ENCODE measurements at places on chromosomes 11 and 22.

GRCh38 chr11:94790197-94790596, 22.0 kb downstream of the AMOTL1 start:
- no peak for DNase-seq

- no peak for DNase-seq
Measured at GRCh38 chr22:46443850-46444389, 93.5 kb downstream of the CELSR1 start.

- DNase-seq = no peak
Measured at GRCh38 chr11:67320691-67321090, 17.4 kb downstream of the SSH3 start.

- DNase-seq = no peak
Measured at GRCh38 chr11:78659326-78660270, 84.9 kb upstream of the NARS2 start.

DNA sequence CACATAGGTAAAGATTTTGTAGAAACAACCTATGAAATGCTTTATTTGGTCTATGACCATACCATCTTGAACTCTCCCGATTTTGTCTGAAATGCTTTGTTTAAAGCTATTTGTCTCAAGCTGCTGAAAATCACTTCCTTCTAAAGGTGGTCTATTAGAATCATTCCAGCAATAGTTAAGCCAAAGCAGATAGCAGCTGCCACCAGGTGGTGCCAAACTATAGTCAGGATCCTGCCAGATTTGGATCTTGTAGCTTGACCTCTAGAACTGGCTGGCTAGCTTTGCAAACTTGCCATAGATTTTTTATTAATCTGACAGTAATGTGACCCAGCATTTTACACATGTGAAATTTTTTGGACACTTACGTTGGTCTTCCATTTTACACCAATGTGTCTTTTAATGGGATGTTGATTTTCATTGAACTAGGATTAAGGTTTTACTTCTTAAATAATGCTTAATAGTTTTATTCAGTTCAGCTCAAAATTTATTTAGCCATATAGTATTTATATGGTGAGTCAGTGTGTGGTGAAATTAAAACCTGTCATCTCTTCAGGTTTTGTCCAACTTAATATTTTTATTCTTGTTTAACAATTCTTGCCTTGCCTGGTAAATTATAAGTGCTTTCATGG, 19.7 kb downstream of the CTR9 start:
- peak; percentile 51 for DNase-seq

- DNase-seq = no peak
Measured at GRCh38 chr11:12552692-12553091, 121.5 kb upstream of the TEAD1 start.

DNA sequence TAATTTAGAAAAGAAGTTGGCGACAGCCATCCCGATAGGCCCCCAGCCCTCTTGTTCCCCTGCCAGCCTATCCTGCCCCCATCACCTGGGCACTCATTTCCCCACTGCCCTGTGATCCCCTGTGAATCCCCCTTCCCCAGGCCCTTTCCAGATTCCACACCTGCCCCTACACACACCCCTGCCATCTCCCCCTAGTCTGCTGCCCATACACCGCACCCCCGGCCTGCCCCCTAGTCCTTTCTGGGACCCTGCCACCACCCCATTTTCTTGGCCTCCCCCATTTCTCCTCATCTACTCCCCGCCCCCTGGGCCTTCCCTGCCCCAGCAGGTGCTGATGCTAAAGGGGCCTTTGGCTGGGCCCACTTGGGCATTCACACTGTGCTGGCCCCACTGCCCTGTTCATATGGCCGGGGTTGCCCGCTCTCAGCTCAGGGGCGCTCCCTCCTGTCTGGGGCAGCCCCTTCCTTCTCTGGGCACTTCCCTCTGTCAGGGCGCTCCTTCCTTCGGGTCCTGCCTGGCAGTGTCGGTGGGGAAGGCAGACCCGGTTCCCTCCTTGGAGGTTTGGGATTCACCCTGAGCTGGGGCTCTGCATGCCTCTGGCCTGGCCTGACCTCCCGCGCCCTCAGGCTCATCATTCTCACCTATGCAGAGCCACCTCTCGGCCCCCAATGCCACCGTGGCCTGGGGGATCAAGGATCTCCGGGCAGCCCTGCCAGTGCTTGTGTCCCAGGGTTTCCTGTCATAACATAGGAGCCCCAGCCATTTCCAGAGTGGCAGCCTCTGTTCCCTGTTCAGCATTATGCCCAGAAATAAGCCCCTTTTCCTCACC, 108.2 kb downstream of the BCR start:
- DNase-seq = no peak

DNA sequence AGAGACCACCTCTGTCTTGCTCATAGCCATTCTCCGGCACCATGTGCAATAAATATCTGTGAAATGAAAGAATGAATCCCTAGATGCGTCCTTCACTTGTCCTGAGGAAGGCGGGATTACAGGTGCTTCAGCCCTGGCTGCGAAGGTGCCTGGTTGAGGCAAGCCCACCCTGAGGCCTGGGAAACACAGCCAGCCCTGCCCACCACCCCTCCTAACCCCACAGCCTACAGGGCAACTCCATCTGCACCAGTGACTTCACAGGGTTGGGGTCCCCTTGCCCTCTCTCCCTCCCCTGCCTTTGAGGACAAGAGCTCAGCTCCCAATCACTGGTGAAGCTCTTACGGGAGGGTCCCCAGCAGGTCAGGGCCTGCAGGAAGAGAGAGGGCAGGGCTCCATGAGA, 17.5 kb upstream of the SCGB1A1 start:
- no peak for DNase-seq

- no peak for DNase-seq
Measured at GRCh38 chr22:49632199-49633009, 195.3 kb downstream of the BRD1 start.

DNA sequence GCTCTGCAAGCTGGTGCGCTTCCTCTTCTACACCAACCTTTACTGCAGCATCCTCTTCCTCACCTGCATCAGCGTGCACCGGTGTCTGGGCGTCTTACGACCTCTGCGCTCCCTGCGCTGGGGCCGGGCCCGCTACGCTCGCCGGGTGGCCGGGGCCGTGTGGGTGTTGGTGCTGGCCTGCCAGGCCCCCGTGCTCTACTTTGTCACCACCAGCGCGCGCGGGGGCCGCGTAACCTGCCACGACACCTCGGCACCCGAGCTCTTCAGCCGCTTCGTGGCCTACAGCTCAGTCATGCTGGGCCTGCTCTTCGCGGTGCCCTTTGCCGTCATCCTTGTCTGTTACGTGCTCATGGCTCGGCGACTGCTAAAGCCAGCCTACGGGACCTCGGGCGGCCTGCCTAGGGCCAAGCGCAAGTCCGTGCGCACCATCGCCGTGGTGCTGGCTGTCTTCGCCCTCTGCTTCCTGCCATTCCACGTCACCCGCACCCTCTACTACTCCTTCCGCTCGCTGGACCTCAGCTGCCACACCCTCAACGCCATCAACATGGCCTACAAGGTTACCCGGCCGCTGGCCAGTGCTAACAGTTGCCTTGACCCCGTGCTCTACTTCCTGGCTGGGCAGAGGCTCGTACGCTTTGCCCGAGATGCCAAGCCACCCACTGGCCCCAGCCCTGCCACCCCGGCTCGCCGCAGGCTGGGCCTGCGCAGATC, 16.5 kb downstream of the P2RY2 start:
- no peak for DNase-seq

DNA sequence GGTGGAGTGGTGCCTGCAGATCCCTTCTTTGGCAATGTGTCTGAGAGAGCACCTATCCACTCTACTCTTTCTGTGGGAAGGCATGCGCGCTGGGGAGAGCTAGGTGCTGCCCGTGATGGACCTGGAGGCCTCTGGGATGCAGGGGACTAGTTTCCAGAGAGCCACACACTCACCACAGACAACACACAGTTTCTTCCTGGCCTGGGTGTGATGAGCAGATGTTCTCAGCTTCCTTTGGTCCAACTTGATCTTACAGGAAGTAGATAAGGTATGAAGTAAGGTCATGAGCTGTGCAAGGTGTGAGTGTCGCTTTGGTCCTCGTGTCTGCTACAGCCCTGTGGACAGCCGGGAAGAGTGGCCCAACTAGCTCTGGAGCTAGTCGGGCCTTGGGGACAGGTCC, 27.3 kb upstream of the SUSD2 start:
- DNase-seq = no peak

DNA sequence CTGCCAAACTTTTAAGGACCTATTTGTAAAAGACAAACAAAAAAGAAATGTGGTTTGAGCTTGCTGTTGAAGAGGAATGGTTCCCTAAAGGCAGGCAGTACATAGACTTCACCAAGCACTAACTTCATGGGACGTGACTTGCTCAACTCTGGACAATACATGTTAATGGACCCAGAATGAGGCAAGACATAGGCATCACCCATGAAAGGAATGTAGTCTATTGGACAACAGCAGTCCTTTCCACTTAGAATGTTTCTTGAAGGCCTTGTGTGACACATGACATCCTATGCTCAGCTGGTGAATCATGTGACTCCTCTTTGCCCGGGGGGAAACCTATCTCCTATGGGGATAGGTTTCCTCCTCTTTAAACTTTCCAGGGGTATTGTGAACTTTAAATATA, 246.4 kb upstream of the BLID start:
- no peak for DNase-seq

DNA sequence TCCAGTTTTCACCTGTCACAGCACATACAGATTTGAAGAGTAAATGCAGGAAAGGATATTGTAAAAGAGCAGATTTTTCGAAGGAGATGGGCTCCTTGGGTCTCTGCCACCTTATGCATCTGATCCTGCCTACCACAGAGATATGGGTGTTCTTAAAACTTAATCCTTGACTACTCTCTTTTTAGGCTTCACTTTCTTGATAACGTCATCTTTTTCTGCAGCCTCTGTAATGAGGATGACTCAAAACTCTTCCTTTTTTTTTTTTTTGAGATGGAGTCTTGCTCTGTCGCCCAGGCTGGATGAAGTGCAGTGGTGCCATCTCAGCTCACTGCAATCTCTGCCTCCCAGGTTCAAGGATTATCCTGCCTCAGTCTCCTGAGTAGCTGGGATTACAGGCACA, 7.8 kb downstream of the PRR14L start:
- no peak for DNase-seq

DNA sequence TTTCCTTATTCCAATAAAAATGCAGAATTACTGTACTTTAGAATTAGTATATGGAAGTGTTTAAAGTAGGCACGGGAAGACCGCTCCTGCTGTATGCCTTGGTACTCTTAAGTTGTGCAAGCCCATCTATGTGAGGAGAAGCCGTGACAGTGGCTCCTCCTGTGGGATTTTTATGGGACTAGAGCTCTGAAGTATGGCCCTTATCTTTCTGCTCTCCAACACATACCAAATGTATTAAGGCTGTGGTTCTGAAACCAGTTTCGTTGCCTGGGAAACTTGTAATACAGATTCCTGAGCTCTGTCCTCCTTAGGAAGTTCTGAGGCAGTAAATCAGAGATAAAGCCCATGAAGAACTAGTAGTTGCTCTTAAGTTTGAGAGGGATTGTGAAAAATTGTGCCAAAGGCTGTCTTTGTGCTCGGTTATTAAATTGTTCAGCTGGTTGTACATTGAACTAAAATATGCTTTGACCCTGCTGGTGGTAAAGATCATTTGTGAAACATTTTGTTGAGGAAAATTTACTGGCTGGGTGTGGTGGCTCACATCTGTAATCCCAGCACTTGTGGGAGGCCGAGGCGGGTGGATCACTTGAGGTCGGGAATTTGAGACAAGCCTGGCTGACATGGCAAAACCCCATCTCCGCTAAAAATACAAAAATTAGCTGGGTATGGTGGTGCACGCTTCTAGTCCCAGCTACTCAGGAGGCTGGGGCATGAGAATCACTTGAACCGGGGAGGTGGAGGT, 29.3 kb downstream of the RTN3 start:
- DNase-seq = no peak

DNA sequence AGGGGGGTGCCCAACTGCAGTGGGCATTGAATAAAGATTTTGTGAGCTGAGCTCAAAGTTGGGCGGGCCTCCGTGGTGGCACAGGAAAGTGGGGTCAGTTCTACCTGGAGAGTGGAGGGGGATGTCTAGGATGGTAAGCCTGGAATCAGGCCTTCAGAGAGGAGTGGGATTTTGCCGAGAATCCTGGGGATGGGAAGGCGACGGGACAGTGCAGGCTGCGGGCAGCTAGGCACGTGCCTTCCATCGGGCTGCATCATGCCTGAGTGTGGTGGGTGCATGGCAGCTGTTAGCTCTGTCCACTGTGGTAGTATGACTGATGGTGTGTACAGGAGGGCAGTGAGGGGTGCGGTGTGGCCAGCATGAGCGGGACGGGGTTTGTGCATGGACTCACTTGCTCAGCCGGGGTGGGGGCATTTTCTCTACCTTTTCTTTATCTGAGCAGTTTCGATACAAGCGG, 3.6 kb downstream of the SHANK3 start:
- DNase-seq = no peak

DNA sequence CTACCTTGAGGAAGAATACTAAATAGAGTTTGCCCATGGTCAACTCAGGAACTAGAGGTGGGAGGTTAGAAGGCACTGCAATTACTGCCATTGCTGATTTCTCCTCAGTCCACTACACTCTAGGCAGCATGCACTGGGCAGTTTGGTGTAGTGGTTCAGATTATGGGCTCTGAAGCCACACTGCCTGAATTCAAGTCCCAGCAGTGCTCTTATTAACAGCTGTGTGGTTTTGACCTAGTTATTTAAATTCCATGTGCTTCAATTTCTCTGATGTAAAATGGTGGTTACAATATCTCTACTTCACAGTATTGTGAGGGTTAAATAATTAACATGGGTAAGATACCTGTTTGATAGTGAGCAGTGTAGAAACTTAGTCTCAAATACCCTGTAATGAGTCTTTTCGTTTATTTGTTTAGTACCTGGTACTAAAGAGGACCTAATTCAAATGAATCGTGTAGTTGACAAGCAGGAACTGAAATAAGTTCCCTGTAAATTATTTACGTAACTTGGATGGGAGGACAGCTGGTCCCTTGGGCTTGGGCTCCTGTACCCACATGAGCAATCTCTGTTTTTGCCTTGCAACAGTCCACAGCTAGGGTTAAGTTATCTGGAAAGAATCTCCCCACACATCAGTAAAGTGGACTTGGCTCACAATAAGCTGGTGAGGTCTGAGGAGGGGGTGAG, 17.8 kb downstream of the PRR5L start:
- no peak for DNase-seq

DNA sequence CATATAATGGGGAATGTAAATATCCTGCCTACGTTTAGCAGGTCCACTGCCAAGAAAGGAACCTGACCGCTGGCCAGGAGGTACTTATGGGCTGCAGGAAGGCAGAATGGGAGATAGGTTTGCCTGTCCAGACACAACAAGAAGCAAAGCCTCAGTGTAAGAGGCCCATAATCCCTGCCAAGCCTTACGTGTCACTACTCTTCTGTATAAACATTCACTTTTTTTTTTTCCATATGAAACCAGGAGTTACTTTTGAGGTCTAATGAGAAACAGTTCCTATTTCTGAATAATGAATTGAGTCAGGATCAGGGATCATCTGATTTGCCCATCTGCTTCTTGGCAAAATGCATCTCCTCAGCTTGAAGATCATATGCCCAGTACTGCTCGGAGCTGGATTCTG, 230.2 kb downstream of the NTM start:
- no peak for DNase-seq

GRCh38 chr11:65425971-65426838, 3.6 kb downstream of the NEAT1 start:
- DNase-seq = no peak

- DNase-seq = no peak
Measured at GRCh38 chr22:20777420-20778177, 3.7 kb downstream of the SERPIND1 start.

Data from Panc1 (cell line).